Fibroblast of the aortic adventitia (primary cell): ENCODE measurements at places on chromosomes 1 and 21. TPM values are rescaled to one million over a fixed set of nuclear protein-coding genes. Genes with fewer than 3 reads are reported as not detected.

DNA sequence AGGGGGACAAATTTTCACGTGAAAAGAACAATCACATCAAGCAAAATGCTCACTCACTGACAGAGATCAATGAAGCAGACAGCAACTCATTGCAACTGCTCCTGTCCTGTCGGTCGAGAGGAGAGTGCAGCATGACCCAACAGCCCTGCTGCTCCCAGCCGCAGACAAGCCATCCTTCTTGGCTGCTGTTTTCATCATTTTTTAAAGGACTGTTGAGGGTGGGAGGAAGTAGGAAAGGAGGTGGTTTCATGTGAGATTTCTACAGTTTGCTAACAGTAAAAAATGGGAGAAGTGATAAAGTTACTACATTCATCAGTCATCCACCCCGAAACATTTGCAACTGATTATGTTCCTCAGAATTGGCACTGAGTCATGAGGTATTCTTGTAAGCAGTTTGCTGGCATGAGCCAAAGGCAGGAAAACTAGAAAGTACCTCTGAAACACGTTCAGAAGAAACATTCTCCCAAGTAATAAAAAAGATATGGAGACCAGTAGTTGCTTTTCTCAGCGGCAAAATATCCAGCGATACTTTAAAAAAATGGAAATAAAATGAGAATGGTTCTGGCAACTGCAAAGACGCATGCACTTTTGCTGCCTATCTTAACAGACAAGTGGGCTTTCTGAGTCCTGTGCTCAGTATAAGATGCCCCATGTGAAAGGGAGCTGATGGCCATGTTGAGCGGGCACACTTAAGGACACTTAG, 72.0 kb upstream of the CLDN14 start:
- peak; percentile 99 for DNase-seq

DNA sequence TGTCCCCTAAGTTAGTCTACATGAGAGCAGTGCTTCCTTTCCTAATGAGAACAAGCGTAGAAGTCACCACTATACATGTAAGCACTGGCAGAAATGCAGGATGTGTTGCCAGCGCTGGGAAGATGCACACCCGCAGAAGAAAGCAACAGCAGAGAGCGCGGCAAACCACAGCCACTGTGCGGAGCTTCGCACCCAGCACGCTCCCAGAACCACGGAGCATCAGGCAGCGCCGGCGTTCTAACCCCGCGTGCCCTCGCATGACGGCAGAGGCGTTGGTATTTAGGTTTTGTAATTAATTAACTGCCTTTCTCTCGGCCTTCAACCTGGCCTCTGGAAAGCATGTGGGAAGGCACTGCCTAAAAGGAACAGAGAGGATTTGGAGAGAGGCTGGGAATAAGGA, 69.1 kb downstream of the OLIG1 start:
- DNase-seq, result no peak

CCDC17 gene
- 0.72 and 4.0 TPM in 2 replicates for total RNA-seq

CASQ1 gene
- total RNA-seq, result 0.18 TPM in 1 of 2 replicates, not detected in the other
